NCI-H1694 treated with DMSO at 0.1 percent for 48 hours (cell line): ENCODE measurements at places on chromosomes 1 and 21.

DNA sequence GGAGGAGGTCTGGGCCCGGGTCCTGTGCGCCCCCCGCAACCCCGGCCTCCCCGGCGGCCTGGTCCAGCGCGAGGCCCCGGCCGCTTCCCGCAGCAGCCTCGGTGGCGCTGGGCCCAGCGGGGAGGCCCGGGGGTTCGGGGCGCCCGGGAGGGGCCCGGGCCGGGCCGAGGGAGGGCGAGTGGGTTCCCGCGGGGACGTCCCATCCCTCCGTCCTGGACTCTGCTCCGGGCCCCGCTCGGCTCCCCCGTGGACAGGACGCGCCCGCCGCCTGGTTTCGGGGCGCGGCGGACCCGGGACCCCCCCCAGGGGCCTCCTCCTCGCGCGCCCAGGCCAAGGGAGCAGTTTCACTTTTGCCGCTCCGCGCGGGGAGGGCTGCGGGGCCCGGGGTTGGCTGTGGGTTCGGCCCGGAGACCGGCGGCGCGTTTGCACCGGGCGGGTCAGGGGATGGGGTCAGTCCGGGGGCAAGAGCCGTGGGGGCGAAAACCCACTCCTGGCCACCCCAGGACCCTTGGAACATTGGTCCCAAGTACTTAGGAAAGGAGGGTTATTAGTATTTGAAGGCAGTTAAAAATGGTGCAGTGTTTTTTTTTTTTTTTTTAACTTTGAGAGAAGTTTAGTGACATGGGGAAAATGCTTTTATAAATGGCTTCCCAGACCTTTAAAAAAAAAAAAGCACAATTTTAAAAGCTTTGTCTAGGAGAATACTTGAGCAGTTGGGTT is 677 bp downstream of the AGPAT3 start:
- no peak for DNase-seq

GRCh38 chr1:177273141-177273540 is 102.4 kb downstream of the BRINP2 start:
- DNase-seq = no peak

DNA sequence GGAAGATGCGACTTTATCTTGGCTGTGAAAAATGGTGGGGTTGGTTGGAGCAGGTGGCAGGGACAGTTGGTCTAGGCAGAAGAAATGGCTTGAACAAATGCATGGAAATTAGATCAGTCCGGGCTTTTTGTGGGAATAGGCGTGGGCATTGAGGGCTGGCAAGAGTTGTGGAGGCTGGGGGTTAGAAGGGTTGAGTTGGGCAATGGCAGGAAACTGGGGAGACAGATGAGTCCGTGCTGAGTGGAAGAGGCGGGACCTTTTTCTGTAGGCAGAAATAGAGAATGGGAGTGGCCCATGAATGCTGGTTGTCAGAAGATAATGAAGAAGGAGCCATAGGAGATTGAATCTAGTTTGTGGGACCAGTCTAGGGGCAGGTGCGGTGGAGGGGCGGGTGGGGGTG is 6.9 kb downstream of the PDPN start:
- no peak for DNase-seq

DNA sequence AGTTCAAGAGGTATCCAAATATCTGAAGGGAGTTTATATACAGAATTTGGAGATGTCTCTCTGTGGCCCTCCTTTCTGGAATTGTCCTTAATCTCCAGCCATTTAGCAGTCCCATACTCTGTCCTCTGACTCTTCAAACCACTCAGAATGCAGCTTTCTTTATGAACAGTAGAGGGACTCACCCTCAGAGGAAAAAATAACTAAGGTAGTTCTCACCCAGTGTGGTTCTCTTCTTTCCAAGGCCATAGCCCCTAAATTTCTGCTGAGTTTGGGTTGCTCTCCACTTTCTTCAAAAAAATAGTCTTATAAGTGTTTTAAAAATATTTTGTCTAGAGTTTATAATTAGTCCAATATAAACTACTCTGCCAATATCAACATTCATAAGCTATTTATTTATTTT is 369.7 kb downstream of the MATN1 start:
- DNase-seq = no peak

GRCh38 chr21:41009398-41010100 is 158.4 kb upstream of the BACE2 start:
- DNase-seq = no peak
